ENCODE measurements at places on chromosomes 7 and 10. TPM values are rescaled to one million over a fixed set of nuclear protein-coding genes. Genes with fewer than 3 reads are reported as not detected.

The AVL9 gene
- total RNA-seq: 25.2 TPM

The IFIT3 gene
- total RNA-seq: 6.1 TPM

The CDK13 gene
- total RNA-seq: 21.9 TPM

The ASAH2B gene
- 5.0 TPM for total RNA-seq

The SPDYE2B gene
- not detected for total RNA-seq

The GIMAP4 gene
- 36.4 TPM for total RNA-seq

The ITIH5 gene
- 2.9 TPM for total RNA-seq

The FAM131B gene
- total RNA-seq: 1.0 TPM

The LBX1 gene
- total RNA-seq: 7.6 TPM

The RTKN2 gene
- total RNA-seq: not detected

GRCh38 chr10:78019264-78019663 lies 10.1 kb downstream of the POLR3A start:
- no peak for DNase-seq

GRCh38 chr10:121848082-121848481 lies 79.7 kb downstream of the ATE1 start:
- no peak for DNase-seq

DNA sequence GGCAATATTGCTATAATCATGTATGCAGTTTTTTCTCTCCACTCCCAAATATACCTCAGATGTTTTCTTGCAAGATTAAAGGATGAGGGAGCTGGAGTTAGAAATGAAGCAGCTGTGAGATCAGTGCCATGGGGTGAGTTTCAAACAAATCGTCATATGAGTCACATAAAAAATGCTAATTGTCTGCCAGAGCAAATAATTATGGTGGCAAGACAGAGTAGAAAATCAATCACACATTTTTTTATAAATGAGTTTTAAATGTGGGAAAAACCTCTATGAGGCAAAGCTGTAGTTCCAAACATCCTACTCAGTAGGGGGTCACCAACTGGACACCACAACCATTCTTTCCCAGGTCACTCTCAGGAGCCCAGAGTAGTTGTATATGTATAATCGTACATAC lies 55.3 kb downstream of the CH25H start:
- DNase-seq: no peak

DNA sequence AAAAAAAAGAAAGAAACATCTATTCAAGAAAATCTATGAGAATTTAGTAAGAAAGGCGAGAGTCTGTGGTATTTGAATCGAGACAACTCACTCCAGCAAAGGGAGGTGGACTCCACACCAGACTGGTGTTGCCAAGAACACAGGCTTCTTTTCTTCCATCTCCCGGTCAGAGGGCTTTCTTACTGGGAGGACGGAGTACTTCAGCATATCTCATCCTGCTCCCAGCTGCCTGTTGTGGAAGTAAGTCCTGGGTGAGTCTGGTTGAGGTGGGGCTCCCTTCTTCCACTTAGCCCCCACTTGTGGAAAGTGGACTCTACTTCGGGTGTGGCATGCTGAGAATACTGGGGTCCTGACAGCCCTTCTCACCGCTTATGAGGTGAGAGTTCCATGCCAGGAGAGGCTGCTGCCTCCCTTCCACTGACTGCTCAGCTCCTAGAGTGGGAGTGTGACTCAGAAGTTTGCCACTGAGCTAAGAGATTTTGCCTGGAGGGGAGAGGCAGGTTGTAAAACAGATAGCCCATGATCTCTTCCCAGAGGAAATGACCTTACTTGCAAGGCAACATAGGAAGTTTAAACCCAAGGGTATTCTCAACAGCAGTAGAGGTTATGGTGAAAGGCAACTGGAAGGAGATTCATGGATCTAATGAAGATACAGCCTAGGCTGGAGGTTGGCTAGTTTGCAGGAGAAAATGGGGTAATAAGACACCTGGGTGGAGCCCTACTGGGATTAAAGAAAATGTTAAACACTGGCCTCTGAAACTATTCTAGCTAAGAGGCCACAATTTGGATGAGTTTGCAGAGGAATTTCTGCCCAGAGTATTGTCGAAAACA lies 3.5 kb upstream of the NACAD start:
- no peak for DNase-seq

GRCh38 chr10:100864036-100864885 lies 48.5 kb upstream of the SLF2 start:
- DNase-seq: no peak

- DNase-seq: no peak
Measured at GRCh38 chr7:129299889-129300288, 75.1 kb downstream of the AHCYL2 start.

DNA sequence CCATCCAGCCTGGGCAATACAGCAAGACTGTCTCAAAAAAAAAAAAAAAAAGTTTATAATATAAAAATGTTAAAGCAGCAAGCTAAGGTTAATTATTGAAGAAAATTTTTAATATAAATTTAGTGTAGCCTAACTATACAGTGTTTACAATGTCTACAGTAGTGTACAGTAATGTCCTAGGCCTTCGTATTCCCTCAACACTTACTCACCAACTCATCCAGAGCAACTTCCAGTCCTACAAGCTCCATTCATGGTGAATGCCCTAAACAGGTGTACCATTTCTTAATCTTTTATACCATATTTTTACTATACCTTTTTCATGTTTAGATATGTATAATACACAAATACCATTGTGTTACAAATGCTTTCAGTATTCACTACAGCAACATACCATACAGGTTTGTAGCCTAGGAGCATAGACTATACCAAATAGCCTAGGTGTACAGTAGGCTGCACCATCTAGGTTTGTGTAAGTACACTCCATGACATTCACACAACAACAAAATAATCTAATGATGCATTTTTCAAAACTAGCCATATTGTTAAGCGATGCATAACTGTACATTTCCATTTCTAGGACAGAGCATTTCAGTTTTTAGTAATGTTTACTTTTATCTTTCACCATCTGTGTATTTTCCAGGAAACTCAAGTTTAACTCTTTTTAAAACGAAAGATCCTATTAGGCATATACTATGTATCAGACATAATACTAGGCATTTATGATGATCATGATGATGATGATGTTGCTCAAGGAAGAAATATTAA lies 43.3 kb downstream of the CNOT4 start:
- DNase-seq: no peak

DNA sequence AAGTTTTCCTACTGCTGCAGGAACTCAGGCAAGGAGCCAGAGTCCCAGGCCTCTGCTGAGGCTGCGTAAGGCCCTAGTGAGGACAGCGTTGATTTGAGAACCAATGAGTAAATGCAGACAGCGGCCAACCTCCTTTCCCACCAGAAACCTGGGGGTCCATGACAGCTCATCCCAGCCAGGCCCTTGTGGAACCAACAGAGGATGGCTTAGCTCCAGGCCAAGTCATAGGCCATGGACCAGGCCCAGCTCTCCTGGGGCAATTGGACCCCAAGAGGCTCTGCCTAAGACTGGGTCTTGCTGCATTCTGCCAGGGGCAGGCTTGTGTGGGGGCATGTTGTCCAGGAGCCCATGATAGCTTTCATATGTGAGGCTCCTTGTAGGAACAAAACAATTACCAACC lies 65.4 kb upstream of the PPP1R3C start:
- no peak for DNase-seq

- no peak for DNase-seq
Measured at GRCh38 chr7:140601566-140602174, 38.9 kb downstream of the DENND2A start.

DNA sequence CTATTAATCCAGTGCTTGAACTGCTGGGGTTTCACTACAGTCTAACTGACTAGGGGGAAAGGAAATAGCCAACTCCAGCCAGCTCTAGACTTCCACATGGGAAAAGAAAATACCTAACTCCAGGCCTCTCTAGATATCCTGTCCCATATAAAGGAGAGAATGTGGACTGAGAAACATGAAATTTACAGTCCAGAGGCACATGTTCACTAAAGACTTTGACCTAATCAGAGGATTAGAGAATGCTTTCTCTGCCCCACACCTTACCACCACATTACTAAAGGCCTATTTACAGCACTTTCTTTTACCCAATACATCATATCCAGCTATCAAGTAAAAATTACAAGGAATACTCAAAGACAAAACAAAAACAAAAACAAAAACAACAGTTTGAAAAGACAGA lies 164.2 kb downstream of the PCLO start:
- DNase-seq: no peak

- DNase-seq: no peak
Measured at GRCh38 chr7:150968734-150969372, 9.3 kb downstream of the KCNH2 start.
